ENCODE measurements at places on chromosomes 3 and 15.

- DNase-seq, result no peak
Observed at GRCh38 chr15:48046813-48047438, 73.9 kb upstream of the SLC24A5 start.

DNA sequence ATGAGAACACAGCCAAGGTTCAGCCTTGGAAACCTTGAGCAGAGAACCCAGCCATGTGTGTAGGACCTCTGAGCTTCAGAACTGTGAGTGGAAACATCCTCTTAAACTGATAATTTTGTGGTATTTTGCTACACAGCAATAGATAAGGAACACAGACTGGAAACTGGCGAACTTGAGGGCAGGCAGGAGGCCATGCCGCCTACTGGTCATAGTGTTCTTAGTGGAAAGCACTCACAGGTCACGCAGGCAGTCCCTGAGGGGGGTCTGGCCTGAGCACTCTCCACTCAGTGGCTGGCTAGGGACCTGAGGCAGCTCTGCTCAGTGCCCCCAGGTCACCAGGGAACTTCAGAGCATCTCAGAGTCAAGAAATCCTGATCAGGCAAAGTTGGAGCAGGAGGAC lies 9.7 kb upstream of the XIRP1 start:
- DNase-seq, result no peak

- DNase-seq, result peak; percentile 84
Observed at GRCh38 chr3:145776782-145777408, 384.1 kb downstream of the PLOD2 start.

DNA sequence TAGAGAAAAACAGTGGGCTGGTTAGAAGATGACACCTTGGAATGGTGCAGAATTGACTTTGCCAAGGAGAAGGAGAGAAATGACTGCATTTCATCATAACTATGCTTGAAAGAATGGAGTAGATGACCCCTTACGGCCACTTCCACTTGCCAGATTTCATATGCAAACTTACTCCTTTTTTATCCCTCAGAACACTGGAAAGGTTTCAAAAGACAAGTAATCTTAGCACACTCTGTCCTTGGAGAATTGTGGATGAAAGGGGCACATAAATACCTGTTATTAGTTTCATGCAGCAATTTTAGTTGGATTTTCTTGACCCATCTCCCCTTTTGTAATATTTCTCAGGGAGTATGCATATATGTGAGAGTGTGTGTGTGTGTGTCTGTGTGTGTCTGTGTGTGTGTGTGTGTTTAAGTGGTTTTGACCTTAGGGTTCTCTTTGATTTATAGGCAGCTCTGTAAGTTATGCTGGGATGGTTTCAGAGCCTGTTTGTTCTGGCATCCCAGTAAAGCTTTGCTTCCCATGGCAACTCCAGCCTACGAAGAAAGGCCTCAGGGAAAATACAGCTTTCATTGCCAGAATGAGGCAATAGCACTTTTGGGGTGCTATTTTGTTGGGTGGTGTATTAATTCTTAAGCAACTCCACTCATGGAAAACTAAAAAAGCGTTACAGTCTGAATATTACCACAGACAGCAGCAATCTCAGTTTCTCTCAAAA lies 122.2 kb upstream of the TP63 start:
- no peak for DNase-seq

GRCh38 chr3:94226078-94226477 lies 163.2 kb downstream of the NSUN3 start:
- peak; percentile 91 for DNase-seq

- no peak for DNase-seq
Observed at GRCh38 chr3:126135071-126135405, 45.3 kb downstream of the ALDH1L1 start.

DNA sequence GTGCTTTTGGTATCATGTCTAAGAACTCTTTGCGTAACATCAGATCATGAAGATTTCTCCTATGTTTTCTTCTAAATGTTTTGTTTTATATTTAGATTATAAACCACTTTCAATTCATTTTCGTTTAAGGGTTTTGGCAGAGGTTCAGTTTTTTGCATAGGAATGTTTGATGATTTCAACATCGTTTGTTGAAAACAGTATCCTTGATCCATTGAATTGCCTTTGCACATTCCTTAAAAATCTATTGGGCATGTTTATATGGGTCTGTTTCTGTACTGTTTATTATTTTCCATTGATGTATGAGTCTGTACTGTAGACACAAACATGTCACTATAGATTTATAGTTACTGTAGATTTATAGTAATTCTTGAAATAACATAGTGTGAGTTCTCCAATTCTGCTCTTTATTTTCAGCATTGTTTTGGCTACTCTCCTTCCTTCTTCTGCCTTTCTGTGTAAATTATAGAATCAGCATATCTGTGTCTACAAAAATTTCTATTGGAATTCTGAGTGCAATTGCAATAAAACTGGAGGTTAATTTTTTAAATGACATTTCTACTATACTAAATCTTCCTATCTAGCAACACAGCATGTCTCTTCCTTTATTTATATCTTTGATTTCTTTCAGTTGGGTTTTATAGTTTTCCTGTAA lies 374.0 kb downstream of the SV2B start:
- DNase-seq, result no peak

DNA sequence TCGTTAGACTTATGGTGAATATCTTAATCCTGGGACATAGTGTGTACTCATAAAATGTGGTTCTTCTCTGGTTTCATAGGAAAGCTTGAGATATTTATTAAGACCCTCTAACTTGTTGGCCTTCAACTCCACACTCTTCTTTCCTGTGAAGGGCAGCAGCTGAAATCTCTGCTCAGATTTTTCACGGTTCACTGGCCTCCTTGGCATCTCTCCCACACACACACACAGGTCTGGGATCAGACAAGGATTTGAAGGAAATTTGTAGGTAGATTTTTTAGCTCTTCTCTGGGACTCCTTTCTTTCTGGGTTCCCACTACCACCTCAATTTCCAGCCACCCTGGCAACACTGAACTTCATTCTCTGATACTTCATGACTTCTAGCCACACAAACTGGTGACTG lies 70.2 kb downstream of the MYRIP start:
- DNase-seq, result no peak

GRCh38 chr3:6168256-6168655 lies 692.7 kb upstream of the GRM7 start:
- no peak for DNase-seq

DNA sequence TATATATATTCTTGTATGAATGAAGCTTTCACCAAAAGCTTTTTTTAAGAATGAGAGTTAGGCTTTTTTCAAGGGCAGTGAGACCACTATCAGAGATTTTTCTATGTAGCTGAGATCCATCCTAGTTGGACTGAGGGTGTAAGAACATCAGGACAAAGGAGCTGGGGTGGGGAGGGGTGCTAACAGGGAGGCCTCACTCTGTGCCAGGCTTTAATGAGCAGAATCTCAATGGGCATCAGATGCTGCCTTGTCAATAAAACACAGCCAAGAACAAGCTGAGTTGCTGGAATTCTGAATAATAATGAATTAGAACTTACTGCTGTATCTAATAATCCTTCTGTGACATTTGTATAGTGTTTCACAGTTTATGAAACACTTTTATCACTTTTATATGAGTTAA lies 41.4 kb upstream of the USP3 start:
- no peak for DNase-seq

DNA sequence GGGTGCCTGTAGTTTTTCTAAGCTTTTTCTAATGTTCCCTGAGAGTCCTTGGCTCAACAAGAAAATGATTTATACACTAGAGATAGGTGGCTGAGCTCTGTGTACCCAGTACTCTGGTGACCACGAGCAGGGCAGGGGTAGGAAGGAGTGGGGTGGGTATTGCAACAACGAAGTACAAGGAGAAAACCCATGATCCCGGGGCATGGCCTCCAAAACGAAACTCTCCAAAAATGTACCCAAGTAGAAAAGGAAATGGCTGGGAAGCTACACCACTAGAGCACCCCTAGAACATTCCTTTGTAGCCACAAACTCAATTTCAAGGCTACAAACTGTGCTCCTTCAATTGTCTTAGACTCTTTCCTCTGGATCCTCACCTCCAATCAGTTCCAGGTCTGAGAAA lies 138.9 kb downstream of the DUT start:
- DNase-seq, result no peak

DNA sequence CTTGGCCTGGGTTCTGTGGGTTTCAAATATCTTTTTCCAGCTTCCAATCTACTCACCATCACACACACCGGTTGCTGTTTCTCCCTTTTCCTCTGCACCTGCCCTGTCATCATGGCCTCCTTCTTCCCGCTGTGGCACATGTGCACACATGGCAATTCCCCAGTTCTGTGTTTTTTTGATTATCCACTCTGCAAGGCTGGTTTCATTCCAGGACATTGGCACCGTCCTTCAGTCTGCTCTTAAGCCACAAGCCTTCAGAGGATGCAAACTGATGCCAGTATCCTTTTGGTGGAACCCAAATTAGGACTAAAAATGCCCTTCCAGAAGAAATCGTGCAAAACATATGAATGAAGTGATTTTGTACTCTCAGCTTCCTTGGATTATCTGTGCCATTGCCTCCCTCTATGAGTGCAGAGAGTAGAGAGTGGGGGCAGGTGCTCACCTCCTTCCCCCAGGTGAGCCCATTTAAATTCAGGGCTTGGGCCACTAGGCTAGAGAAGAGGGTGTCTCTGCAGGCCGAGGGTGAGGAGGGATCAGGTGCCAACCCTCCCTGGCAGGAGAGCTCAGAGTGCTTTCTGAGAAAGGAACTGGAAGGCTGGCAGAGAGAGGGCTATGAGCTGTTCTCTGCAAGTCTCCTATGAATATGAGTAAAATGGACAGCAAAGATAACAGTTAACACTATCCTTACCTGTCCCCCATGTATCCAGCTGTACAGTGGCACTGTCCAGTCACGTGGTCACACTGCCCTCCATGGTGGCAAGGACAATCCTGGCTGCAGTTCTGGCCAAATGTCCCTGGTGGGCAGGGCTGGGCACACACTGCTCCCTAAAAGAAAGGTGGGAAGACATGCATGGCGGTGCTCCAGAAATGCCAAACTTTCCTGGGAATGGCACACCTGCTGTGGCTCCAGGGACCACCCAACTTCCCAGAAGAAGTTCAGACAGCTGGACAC lies 100.8 kb downstream of the RAB11A start:
- no peak for DNase-seq

GRCh38 chr3:150110097-150110496 lies 139.4 kb upstream of the PFN2 start:
- DNase-seq, result no peak

DNA sequence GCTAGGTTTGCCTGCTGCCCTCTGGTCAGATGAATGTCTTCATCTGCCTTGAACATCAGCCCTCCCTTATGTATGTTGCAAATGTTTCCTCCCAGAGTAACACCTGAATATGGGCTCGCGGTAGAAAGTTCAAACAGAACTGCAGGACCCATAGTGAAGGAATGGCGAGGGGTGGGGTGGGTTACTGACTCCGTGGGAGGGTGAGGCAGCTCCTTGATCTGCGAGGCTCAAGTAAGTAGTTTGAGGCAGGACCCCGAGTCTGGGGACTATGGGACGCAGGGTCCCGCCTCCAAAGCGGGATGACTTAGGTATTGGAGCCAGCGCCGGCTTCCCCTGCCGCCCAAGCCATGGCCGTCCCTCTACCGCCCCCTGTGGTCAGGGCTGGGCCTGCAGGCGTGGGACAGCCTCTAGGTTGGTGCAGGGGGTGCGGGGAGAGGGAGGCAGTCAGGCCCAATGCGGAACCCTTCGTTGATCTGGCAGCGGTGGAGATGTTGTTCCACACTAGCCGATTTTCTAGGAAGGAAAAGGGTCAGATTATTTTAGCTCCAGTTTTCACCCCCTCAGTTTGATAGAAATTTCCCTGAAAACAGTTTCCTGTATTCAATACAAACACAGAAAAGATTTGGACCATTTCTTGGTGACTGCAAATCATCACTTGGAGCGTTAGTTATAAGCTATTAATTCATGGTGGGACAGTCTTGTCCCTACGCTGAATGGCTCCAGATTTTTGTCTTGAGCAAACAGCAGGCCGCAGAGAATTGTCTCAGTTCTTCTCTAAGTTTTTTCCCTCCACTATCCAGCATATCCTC lies 72.3 kb downstream of the CORO2B start:
- DNase-seq, result no peak

GRCh38 chr3:127822041-127822681 lies at the start of gene MGLL:
MGLL (minus strand) TSS chr3:127822515; CDS start chr3:127822318, 197 bp downstream.
- DNase-seq, result no peak

- DNase-seq, result peak; percentile 97
Observed at GRCh38 chr3:12405432-12406272, 78.6 kb upstream of the TSEN2 start.

DNA sequence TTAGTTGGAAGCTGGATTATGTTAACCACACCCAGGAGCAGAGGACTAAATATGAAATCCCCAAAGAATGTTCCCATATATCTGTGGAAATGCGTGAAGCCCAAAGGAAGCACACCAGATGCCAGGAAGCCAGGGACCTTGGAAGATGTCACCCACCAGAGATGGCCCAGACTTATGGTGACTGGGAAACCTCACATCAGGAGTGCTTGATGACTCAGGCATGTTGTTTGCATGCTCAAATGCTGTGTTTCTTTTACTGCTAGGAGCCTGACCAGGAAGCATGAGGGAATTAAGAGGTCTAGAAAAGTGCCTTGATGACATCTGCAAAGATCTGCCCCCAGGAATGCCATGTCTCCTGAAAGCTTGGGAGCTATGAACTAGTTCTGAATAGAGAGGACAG lies 109.0 kb upstream of the SLC2A2 start:
- peak; percentile 36 for DNase-seq

DNA sequence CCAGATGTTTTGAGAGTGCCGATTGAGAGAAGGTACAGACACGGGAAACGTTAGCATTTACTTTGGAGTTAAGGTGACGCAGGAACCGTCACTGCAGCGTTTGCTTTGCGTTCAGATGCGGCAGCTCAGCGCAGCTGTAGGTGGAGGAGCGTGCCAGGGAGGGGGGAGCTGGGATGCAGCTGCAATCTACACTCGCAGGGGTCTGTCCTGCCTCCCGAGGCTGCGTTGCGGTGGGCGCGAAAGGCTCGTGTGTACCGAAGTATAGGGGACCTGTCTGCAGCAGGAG lies 425 bp upstream of the FYTTD1 start:
- peak; percentile 49 for DNase-seq

DNA sequence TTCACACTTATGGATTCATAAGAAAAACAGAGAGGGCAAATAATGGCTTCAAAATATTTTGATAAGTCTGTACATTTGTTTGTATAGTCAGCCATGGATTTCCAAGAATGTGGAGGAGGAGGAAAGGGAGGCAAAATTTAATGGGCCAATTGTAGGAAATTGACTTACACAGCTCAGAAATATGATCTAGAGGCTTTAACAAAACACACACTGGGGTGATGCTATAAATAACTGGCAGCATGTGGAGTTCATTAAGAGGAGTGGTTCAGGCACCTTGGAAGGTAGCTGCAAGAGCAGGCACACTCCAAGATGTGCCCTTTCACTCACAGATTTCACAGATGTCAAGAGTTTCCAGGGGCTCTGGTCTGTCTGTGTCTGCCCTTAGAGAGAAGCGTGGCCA lies 193.4 kb upstream of the RASGRP1 start:
- DNase-seq, result peak; percentile 59

GRCh38 chr3:48852151-48852550 lies 4.5 kb upstream of the PRKAR2A start:
- no peak for DNase-seq

GRCh38 chr15:79897380-79897678 lies 515 bp upstream of the MTHFS start:
- no peak for DNase-seq
